Left ventricle myocardium superior (tissue), 1 donor: ENCODE measurements at places on chromosomes 7 and 10.

DNA sequence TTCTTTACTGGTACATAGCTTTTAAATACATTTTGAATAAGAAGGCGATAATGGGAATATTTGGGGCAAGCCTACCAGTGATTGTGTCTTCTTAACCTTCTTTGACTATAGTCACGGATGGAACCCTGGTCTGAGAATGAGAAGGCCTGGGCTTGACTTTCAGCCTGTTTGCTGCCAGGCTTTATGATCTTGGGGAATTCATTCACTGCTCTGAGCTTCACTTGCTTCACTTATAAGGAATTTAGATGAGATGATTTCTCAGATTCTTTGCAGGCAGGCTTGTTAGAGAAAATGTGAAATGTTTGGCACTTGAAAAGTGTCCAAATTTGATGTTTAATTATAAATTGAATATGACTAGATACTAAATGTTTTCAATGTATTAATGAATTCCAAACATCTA lies 42.5 kb downstream of the NUP205 start:
- DNase-seq = no peak

- DNase-seq = peak; percentile 63
These were observed 157.1 kb upstream of the RHEB start for GRCh38 chr7:151676759-151677158.

- no peak for DNase-seq
These were observed 25.3 kb upstream of the SMIM30 start for GRCh38 chr7:113143486-113144257.

- peak; percentile 70 for DNase-seq
These were observed 47.0 kb downstream of the AMZ1 start for GRCh38 chr7:2734751-2735571.

- peak; percentile 51 for DNase-seq
These were observed 157.3 kb downstream of the TMEM178B start for GRCh38 chr7:141231018-141231792.

GRCh38 chr7:25762511-25763462 lies 389.2 kb upstream of the NFE2L3 start:
- DNase-seq = no peak

GRCh38 chr10:96021332-96021731 lies 22.1 kb upstream of the CCNJ start:
- no peak for DNase-seq

GRCh38 chr10:126214021-126214420 lies 174.3 kb downstream of the ADAM12 start:
- no peak for DNase-seq

DNA sequence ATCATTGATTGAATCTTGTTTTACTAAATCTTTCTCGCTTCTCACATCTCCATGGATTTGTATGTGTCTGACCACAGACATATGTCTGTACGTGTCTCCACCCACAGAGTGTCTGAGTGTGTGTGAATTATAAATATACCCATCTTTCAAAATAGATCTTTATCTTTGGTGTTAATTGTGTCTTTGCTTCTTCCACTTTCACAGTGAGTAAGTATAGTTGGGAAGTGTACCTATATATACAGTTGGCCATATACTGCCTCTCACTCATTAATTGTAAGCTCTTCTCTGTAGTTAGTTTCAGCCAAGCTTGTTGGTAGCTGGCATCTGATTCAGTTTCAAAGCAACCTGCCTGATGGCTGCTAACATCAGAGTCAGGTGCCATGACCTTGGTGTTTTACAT lies 18.4 kb downstream of the EEPD1 start:
- no peak for DNase-seq

GRCh38 chr7:48628793-48629349 lies 295.5 kb upstream of the CDC14C start:
- no peak for DNase-seq

DNA sequence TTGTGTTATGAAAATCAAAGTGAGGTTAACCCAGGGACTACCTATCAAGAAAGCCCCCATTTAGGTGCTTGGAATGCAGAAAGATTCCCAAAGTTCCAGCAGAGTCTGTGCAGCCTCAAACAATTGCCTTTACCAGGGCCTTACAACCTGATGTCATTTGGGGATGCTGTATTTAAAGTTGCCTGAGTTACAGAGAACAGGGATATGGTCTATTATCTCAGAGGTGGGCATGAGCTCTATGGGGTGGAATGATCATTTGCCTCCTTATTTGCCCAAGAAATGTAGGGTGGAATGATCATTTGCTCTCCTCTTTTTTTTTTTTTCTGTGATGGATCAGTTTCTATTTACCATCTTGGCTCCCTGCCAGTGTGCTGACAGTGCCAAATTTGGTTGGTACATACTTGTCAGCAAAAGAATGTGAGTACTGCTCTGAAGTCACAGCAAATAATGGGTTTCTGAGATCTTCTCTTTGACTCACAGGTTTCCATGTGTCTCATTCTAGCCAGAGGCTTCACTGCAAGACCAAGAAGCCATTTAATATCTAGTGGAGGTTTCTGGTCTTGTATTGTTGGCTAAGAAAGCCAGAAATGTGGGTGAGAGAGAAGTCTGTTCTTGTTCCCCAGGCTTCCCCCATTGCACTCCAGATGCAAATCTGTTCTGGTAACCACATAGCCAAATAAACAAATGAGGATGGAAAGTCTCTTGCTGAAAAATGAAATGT lies 45.5 kb upstream of the ZNRF2 start:
- DNase-seq = peak; percentile 60

DNA sequence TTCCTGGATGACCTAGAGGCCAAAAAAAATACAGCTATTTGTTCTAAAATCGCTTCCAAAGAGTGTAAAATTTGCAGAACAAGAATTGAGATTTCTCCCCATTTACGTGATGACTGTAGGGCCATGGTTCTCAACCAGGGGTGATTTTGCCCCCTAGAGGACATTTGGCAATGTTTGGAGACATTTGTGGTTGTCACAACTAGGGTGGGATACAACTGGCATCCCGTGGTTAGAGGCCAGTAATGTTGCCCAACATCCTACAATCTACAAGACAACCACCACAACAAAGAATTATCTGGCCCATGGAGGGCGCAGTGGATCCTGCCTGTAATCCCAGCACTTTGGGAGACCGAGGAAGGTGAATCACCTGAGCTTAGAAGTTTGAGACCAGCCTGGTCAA lies 22.8 kb upstream of the MALSU1 start:
- DNase-seq = no peak
